Activated naive CD4-positive, alpha-beta T cell (primary cell): ENCODE measurements at places on chromosomes 4 and X.

DNA sequence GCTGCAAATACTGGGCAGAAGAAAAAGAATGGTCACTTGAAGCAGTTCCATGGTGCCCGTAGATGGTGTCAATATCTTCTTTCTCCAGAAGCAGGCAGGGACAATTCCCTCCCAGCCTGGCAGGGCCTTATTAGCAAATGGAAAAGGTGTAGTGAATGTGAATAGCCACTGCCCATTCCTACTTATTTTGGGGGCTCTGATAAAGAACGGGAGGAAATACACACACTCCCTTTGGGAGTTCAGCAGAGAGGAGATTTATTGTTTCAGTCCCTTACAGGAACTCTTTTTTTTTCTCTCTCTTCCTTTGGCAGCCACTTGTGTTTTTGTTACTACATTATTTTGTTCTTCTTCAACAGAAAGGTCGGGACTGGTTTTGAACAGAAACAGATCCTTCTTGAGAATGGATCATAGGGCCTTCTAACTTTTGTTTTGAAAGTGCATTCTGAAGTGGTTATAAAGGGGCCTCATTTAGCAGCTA lies at the start of gene EMCN:
Gene EMCN, minus strand, starts transcription at position 159 of the 478 bp plus-strand sequence. Its CDS starts 108 bp downstream, at position 51.
- DNase-seq = no peak

- DNase-seq = no peak
These were observed 662.2 kb upstream of the BOD1L1 start for GRCh38 chr4:14289708-14290107.

- DNase-seq = no peak
These were observed 233.5 kb upstream of the PGRMC2 start for GRCh38 chr4:128521156-128521555.

GRCh38 chr4:76589402-76589801 lies 154.4 kb downstream of the SHROOM3 start:
- no peak for DNase-seq

- DNase-seq = no peak
These were observed 56.0 kb downstream of the SPRY1 start for GRCh38 chr4:123452616-123453015.

- no peak for DNase-seq
These were observed 158.5 kb downstream of the SHOX start for GRCh38 chrX:789096-789495.

GRCh38 chr4:13988353-13989305 lies 361.1 kb upstream of the BOD1L1 start:
- DNase-seq = no peak

DNA sequence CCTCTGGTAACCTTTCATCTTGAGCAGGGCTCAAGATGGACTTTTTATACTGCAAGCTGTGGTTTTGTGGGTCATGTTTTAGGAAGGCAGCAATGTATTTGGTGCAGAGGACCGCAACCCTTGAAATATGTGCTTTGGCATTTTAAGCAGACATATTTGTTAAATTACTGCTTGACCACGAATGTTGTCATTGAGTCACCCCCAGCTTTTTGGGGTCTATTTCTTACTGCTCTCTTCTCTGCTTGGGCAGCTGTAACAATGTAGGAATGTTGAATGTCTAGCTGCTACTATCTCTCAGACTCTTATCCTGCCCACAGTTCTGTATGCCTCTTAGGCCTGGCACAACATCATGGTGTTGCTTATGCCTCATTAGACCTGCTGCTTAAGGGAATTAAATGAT lies 6.0 kb downstream of the RBPJ start:
- DNase-seq = no peak

DNA sequence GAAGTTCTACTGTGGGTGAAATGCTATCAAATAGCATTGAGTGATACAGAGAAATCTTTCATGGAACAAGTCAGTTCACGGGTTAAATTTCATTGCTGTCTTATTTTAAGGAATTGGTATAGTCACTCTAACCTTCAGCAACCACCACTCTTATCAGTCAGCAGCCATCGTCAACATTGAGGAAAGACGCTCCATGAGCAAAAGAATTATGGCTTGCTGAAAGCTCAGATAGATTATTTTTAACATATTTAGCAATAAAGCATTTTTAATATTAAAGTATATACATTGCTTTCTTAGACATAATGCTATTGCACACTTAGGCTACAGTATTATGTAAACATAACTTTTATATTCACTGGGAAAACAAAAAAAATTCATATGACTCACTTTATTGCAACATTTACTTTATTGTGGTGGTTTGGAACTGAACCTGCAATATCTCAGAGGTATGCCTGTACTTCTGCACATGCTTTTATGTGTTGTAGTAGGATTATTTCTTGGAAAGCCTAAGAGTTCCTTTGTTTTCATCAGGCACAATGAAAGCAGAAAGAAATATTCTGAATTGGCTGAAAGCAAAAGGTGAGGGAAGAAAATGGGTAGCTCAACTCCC lies 586.7 kb downstream of the GBA3 start:
- no peak for DNase-seq

DNA sequence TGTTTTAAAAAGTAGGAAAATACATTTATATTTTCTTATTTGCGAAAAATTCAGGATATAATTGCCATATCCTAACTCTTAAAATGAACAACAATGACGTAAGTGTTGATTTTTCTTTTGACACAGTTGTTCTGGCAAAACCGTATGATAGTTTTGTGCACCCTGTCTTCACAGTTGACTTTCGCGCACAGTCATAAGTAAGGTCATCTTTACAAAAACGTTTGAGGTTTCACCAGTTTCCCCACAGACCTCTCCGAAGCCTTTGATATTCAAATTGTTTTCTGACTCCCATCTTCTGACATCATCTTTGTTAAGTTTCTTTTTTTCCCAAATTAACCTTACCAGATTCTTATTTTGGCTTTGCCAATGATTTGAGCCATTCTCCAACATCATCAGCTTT lies 48.1 kb upstream of the ATXN3L start:
- no peak for DNase-seq

DNA sequence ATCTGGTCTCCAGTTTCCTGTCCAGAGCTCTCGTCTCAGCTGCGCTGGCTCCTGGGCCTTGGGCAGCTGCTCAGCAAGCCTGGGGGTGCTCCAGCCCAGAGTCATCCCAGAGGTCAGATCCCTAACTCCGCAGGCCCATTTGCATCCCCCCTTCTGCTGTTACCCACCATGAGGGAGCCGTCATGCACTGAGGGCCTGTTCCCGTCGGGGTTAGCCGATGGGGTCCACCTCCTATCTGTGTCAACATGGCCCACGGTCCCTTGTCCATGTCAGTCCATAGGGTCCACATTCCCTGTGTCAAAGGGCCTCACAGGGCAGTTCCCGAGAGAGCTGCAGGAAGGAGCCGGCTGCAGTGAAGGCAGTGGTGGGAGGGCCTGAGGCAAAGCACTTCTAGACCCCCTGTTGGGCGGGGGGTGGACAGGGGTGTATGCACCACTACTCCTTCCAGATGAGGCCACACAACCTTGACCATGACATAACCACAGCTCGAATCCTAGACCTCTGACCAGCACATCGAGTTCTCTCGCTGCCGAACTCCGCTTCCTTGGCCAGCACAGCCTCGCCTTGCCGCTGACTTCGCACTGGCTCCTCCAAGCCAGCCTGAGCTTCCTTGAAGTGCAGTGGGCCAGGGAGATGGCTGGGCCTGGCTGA lies 24.9 kb downstream of the WDR1 start:
- DNase-seq = no peak

- no peak for DNase-seq
These were observed 81.7 kb downstream of the RTL5 start for GRCh38 chrX:72050011-72050410.

DNA sequence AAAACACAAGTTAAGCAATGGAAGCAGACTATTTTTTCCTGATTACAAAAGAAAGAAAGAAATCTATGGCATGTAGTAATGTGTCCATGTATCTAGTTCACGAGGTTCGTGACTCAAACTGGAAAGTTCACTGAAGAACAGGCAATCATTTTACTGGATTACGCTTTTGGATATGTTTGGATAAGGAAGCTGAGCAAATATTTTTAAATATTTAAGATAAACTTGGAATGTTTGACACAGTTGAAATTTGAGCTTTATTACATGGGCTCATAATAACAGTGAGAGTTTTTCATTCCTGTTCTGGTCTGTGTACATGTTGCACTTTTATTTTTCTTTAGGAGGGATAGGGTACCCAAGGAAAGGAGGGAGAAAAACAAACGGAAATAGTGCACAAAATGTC lies 244.2 kb upstream of the GK2 start:
- DNase-seq = no peak

GRCh38 chrX:145002771-145003170 lies 244.5 kb upstream of the SPANXN1 start:
- no peak for DNase-seq

GRCh38 chr4:173478201-173478912 lies 51.7 kb downstream of the HAND2 start:
- DNase-seq = no peak

DNA sequence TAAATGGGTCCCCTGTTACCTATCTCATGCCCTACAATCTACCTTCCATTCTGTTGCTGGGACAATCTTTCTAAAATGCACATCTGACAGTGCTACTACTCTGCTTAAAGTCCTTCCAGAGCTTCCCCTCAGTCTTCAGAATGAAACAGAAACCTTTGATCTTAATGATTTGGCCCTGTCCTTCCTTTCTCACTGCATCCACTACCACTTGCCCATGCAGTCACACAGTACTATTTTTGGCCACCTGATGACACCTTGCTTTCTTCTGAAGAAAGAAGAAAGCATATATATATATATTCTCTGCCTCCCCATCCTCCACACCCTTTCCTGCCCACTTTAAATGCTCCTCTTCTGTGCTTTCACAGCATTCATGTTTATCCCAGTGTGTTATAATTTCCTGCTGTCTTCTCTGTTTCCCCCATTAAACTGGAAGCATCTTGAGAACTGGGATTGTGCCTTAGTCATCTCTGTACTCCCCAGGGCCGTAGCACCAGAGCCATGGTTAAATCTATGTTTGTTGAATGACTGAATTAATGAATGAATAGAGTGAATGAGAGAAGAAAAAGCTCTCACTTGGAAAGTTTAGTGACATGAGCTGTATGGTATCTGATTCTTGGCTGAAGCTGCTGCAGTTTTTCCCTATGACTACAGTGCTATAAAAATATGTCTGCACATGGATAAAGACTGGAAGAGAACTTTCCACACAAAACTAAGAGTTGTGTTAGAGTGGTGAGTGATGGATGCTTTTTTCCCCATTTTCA lies 56.2 kb downstream of the RTL9 start:
- no peak for DNase-seq
